A549 treated with DMSO at 1 μM for 4 hours (cell line): ENCODE measurements at places on chromosomes 2 and 18. TPM values are rescaled to one million over a fixed set of nuclear protein-coding genes. Genes with fewer than 3 reads are reported as not detected.

The NAT8 gene
- not detected in 5 replicates for total RNA-seq

The SPP2 gene
- not detected in 5 replicates for total RNA-seq

The LIPG gene
- total RNA-seq: 0.10 to 0.44 TPM (median 0.23 TPM) in 5 replicates

The REEP1 gene
- total RNA-seq: 0.53 to 1.1 TPM (median 0.83 TPM) in 5 replicates

The EN1 gene
- 0.66 to 1.0 TPM (median 0.84 TPM) in 5 replicates for total RNA-seq

The EML6 gene
- 1.3 to 1.8 TPM (median 1.5 TPM) in 5 replicates for total RNA-seq

The GATA6 gene
- 2.2 to 3.1 TPM (median 2.7 TPM) in 5 replicates for total RNA-seq

The ST8SIA5 gene
- total RNA-seq: 0.02 TPM in 1 of 5 replicates, not detected in the others

The B4GALT6 gene
- 7.2 to 9.8 TPM (median 9.5 TPM) in 5 replicates for total RNA-seq

The AGXT gene
- not detected in 5 replicates for total RNA-seq

The CHRNG gene
- not detected in 5 replicates for total RNA-seq

The FAM237A gene
- not detected in 5 replicates for total RNA-seq

The WDR75 gene
- 44.2 to 50.4 TPM (median 48.7 TPM) in 5 replicates for total RNA-seq

The VWA3B gene
- 0.10 TPM in 1 of 5 replicates, not detected in the others for total RNA-seq

The GALNT5 gene
- total RNA-seq: 3.0 to 3.8 TPM (median 3.2 TPM) in 5 replicates

The SERPINB10 gene
- total RNA-seq: 0.22 TPM in 1 of 5 replicates, not detected in the others

The RNF125 gene
- total RNA-seq: 0.24 to 0.53 TPM (median 0.35 TPM) in 5 replicates

The MRO gene
- total RNA-seq: 0.09 to 0.36 TPM (median 0.25 TPM) in 5 replicates
